ENCODE measurements at places on chromosomes 11 and 22.

- DNase-seq: no peak
Measured at GRCh38 chr11:93484716-93485115, 58.5 kb downstream of the SMCO4 start.

DNA sequence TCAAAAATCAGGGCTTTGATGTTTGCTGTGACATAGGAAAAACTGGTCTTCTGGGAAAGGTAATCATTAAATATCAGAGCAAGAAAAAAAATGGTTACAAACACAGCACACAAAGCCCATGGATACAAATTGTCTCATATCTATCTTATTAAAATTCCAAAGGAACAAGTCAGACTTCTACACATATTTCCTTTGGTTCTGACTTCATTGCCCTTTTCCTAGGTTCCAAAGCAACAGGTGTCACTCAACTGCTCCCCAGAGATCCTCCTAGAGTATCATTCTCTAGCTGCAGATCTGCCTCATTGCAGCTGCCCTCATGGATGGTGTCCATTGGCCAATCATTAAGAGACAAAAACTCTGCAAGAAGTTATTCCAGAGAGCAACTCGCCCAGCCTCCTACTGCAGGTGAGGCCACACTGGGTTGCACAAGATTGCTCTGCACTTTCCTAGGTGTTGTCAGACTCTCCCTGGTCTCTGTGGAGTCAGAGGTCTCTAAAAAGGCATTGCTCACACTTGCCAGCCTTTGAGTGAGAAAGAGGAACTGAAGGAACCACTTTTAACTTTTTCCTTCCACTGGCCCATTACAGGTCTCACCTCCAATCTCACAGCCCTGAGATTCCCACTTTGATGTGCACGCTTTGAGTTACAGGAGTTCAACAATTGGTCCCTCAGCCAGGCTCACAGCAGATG is 5.7 kb downstream of the DRICH1 start:
- DNase-seq: no peak

DNA sequence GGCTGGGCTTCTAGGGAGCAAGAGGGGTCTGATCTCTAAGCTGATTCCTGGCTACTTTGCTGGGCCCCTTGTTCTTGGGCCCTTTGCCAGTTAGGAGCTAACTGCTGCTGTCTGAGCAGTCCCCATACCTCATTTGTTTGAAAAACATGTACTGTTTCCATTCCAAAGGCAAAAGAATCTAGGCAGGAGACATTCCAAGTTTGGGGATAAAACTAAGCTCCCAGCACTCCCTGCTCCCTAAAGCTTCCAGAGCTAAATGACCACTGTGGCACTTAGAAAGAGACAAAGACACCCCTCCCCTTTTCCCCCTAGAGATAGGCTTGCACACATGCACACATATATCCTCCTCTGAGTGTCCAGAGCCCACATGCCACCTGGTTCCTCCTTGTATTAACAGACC is 22.7 kb upstream of the RRM1 start:
- no peak for DNase-seq

GRCh38 chr11:96652516-96652915 is 262.7 kb downstream of the JRKL start:
- DNase-seq: no peak

DNA sequence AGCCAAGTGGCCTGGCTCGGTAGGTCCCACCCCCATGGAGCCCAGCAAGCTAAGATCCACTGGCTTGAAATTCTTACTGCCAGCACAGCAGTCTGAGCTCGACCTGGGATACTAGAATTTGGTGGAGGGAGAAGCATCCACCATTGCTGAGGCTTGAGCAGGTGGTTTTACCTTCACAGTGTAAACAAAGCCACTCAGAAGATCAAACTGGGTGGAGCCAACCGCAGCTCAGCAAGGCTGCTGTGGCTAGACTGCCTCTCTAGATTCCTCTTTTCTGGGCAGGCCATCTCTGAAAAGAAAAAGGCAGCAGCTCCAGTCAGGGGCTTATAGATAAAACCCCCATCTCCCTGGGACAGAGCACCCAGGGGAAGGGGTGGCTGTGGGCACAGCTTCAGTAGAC is 22.3 kb upstream of the OR5B21 start:
- no peak for DNase-seq

DNA sequence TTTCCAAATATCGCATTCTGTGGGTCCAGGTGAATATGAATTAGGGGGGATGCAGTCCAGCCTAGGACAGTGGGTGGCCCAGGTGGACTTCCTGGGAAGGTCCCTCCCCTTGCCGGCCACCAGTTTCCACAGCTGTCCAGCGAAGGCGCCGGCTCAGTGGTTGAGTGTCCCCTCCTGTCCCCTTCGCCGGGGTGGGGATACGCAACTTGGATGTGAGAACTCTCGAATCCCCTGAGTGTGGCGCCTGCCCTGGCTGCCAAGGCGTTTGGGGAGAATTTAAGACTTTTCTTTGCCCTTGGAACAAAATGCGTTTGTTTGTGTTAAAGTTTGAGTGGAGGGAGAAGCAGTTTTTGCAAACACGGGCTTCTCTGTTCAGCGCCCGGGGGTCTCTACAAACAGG is 123.7 kb downstream of the KCNQ1OT1 start:
- no peak for DNase-seq

- no peak for DNase-seq
Measured at GRCh38 chr11:112226831-112227401, 688 bp downstream of the PTS start.

- no peak for DNase-seq
Measured at GRCh38 chr11:88378422-88379066, 41.0 kb upstream of the CTSC start.

- no peak for DNase-seq
Measured at GRCh38 chr11:56883371-56883987, 105.2 kb upstream of the OR5AK2 start.

- DNase-seq: no peak
Measured at GRCh38 chr11:19403196-19403895, 162.6 kb upstream of the E2F8 start.

GRCh38 chr11:117282956-117283355 is 8.2 kb upstream of the BACE1-AS start:
- DNase-seq: no peak

- no peak for DNase-seq
Measured at GRCh38 chr11:35337914-35338305, 81.4 kb downstream of the SLC1A2 start.

DNA sequence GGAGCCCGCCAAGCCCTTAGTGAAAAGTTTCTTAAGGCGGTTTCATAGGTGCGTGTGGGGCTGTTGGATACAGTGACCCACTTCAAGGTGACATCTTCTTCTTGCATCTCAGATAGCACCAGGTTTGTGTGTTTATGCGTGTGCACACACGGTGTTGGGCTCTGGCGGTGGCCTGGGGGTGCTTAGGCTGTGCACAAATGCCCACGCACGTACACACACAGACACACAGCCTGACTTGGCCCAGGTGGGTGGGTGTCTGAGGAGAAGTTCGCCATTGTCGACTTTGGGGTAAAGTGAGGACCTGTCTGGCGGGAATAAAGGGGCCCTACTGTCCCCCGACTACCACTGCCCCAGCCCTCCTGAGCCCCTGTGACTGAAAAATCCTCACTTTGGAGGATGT is 103.8 kb downstream of the KCNQ1 start:
- no peak for DNase-seq

GRCh38 chr11:94802501-94802900 is 34.3 kb downstream of the AMOTL1 start:
- no peak for DNase-seq

- no peak for DNase-seq
Measured at GRCh38 chr11:83403691-83404389, 117.7 kb upstream of the CCDC90B start.

GRCh38 chr11:93740031-93740729 is 1.1 kb downstream of the TAF1D start:
- no peak for DNase-seq
